ENCODE measurements at places on chromosomes 2 and 18.
A peak's percentile ranks its signal among the peaks of the same experiment; 100 is the strongest.

GRCh38 chr2:138390316-138390945, 111.1 kb upstream of the SPOPL start:
- no peak for DNase-seq

GRCh38 chr2:108423502-108424251, 25.3 kb upstream of the GCC2 start:
- peak; percentile 47 for DNase-seq

GRCh38 chr2:54471221-54471711, 15.1 kb downstream of the SPTBN1 start:
- DNase-seq, result no peak

GRCh38 chr2:2738684-2739083, 407.6 kb upstream of the MYT1L start:
- no peak for DNase-seq

DNA sequence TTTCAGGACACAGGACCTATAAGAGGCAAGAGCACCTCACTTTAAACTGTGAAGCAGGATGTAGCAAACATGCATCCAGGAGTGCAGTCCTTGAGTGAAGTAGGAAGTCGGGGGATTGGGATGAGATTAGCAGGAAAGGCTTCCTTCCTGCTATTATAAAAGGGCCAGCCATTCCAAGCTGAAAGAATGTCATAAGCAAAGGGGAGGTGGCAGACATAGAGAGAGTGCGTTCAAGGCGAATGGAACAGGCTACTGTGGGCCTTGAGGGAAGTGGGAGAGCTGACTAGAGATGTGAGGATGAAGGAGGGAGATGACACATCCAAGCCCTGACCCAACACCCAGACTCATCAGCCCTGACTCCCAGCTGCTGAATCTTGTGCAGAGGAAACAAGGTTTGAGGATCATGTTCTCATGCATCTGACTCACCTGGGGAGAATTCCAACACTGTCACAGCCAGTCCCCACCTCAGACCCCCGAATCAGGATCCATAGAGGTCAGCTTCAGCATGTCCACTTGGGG, 63.9 kb downstream of the GYPC start:
- peak; percentile 68 for DNase-seq

- no peak for DNase-seq
Measured at GRCh38 chr18:63757541-63757940, 17.7 kb upstream of the SERPINB7 start.

- DNase-seq, result no peak
Measured at GRCh38 chr2:170276056-170276455, 98.1 kb downstream of the MYO3B start.

DNA sequence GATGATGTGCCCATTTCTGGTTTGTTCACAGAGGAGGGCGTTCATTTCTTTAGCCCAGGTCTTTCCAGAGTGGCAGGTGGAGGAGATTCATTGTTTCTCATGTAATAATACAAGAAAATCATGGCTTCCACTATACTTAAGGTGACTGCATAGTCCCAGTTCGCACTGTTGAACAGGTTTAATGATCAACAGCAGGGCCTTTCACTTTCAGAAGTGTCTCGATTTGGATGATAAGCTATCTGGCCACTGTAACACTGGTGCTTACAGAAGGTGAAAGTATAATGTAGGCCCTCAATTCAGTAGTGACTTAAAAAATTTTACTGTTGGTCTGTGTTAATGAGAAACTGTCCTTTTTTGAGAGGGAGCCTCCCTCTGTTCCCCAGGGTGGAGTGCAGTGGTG, 1.4 kb downstream of the RMC1 start:
- no peak for DNase-seq

DNA sequence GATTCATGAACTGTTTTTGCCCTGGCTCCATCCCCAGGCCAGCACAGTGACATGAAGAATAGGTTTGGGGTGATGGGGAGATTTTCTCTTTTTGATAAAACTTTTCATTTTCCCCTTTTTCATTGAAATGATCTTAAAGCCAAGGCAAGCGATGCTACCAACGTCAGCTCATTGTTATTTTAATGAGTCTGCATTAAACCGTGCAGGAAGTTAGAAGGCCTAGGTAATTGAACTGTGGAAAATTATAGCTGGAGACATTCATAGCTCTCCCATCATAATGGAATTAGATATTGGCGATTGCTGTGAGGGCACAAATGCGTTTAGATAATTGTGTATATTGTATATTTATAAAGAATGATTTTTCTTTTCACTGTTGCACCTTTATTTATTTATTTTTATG, 33.2 kb downstream of the SMARCAL1 start:
- no peak for DNase-seq

DNA sequence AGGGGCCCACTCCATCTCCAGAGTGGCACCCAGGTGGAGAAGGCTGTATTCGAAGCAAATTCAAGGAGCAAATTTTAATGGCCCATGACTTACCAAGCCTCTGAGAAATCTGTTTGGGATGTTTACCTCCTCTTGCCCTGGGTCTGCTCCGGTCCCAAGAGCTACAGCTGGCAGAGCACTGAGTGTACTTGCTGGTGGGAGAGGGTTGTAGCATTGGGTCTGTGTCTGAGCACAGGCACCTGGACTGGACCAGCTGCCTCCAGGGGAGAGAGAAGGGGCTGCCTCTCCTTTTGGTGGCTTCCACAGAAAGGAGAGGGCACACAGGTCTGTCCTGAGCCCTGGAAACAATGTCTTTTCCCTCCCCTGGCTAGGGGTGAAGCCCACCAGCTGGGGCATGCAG, 9.8 kb downstream of the EN1 start:
- peak; percentile 58 for DNase-seq

- DNase-seq, result no peak
Measured at GRCh38 chr18:42271647-42272414, 316.8 kb downstream of the PIK3C3 start.

Data from osteoblast (primary cell).